ENCODE measurements at places on chromosomes 5 and 9.

GRCh38 chr5:2129568-2130272 lies 247.0 kb upstream of the IRX4 start:
- DNase-seq = no peak

DNA sequence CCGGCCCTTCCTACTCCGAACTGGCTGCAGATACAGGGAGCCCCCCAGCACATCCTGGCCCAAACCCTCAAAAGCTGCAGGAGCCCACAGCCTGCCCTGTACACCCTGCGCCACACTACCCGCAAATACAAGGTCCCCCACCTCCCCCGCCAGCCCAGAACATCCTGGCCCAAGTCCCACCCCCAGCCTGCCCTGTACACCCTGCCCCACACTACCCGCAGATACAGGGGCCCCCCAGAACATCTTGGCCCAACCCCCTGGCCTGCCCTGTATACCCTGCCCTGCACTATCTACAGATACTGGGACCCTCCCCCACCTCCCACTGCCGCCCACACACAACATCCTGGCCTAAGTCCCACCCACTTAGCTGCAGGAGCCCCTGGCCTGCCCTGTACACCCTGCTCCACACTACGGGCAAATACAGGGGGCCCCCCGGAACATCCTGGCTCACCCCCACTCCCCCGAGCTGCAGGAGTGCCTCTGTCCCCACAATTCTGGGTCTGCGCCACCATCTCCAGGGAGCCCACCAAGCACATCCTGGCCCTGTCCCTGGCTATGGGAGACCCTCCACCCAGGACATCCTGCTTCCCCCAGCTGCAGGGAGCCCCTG lies 8.3 kb downstream of the LPCAT1 start:
- peak; percentile 43 for DNase-seq

DNA sequence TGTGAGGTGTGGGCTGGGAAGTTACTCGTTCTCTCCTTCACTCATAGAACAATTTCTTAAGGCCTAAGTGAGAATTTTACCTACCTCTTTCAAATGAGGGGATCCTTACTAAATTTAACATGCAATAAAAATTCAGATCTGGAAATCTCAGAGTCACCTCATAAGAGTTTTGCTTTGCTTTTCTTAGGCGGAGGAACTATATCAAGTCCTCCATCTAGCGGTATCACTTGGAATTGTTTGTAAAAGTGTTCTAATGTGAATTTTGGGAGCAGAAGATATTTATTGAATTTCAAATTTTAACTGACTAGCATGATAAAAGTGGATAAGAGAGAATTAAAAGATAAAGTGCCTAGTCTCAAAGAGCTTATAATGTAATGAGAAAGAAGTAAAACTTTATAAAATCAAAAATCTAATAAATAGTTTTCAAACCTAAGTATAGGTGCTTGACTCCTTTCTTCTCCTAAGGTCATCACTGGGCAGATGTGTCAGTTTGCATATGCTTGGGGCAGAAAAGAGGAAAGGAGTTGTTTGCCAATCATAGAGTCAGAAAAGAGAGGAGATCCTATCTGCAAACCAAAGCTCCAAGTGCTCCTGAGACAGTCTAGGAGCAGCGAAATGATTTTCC lies 145.7 kb upstream of the DAB2 start:
- DNase-seq = peak; percentile 62

GRCh38 chr5:67964619-67965018 lies 250.9 kb upstream of the PIK3R1 start:
- no peak for DNase-seq

DNA sequence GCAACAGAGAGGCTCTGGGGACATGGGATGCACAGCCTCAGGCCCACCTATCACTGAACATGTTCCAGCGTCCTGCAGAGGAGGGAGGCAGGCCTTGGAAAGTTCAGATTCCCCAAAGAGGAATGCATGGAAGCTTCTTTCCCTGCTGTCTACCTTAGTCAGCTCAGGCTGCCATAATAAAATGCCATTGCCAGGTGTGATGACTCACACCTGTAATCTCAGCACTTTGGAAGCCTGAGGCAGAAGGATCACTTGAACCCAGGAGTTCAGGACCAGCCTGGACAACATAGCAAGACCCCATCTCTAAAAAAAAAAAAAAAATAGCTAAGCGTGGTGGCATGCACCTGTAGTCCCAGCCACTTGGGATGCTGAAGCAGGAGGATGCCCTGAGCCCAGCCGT lies 24.5 kb upstream of the TOR1B start:
- no peak for DNase-seq

DNA sequence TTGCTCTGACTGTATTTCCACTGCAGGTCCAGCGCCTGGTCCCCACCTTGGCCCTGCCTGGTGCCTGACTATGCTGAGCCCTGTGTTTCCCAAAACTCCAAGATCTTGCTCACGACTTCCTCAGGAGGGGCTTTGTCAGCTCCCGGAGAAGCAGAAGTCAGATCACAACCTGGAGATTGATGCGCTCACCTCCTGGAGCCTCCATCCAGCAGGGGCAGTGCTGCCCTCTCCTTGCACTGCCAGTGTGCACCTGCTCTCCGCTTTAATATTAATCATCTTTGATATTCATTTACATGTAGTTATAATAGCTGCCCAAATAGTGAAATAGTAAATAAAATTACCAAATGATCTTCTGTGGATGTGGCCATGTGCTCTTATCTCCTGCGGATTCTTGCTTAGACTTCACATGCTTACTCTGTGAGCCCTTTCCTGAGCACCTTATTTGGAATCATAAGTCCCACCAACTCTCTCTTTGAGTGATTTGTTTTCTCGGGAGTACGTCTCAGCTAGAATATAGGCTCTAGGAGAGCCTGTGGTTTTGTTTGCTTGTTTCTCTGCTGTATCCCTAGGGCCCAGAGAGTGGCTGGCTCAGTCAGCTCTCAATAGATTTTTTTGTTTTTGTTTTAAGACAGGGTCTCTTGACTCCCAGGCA lies 17.4 kb downstream of the MAML1 start:
- DNase-seq = peak; percentile 35

DNA sequence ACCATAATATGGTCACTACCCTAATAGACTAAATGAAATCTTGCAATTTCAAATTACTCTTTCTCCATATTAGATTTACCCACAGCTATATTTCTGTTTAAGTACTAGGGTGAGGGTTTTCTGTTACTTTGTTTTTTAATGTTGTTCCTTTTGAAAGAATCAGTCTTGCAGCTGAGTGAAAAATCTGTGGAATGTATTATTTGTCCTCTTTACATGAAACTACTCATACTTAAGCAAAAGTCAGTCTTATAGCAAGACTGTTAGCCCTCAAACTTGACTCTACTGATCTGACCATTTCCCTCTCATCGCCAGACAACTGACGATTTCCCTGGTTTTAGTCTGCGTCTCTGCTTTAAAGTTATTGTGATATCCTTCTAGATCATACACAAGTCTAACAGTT lies 84.0 kb downstream of the PIK3R1 start:
- DNase-seq = no peak

GRCh38 chr5:136195971-136196820 lies 3.2 kb upstream of the SMIM32 start:
- DNase-seq = no peak

- peak; percentile 11 for DNase-seq
Measured at GRCh38 chr9:30039712-30040111, 2344.7 kb upstream of the ACO1 start.

DNA sequence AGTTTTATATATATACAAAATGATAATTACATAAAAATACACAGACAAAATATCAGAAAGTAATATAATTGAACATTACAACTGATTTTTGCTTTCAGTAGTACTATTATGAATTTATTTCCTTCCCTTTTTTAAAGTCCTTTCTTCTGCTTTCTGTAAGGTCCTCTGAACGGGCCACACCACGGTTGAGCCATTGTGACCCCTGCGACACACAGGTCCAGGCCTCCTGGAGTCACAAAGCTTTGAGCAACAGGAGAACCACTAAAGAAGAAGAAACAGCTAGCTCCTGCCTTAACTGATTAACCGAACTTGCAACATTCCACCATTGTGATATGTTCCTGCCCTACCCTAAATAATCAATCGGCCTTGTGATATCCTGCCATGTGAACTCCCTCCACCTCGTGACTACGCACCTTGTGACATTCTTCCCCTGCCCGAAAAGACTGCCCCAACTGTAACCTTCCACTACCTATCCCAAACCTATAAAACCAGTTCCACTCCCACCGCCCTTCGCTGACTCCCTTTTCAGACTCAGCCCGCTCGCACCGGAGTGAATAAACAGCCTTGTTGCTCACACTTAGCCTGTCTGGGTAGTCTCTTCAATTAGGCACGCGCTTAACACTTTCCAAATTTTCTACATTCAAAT lies 375.0 kb upstream of the RFX3 start:
- no peak for DNase-seq

DNA sequence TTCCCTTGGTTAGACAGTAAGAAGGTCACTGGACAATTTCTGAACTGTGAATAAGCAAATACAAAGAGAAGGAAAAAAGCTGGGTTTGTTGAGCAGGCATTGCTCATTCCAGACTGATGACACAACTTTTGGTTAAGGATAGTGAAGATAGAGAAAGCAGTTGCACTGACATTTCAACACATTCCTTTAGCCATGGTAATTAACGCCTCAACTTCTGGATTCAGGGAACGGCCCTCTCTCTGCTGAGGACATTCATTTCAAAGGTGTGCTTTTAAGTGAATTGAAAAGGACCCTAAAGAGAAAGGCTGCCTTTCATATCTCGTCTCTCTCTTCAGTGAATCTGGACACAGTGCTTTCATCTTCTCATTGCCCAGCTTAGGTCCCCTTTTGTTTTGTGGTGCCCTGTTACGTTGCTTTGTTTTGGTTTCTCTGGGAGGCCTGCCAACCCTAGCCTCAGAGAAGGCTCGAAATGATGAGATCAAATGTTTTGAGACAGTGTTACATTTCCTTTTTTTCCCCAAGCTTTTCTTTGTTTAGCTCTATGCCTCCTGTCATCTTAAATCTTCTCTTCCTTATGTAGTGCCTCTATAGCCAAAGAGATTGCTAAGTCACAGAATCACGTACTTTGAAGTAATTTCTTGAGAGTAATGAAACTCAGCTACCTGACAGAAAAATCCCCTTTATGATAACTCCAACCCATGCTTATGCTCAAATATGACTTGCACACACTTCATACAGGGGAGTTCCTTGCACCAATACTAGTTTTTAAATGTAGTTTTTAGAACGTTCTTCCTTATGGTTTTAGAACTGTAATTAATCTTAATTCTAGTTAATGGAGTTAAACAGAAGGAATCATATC lies 94.4 kb upstream of the IFNE start:
- DNase-seq = no peak

GRCh38 chr9:75626860-75627259 lies 263.6 kb upstream of the PCSK5 start:
- DNase-seq = no peak

DNA sequence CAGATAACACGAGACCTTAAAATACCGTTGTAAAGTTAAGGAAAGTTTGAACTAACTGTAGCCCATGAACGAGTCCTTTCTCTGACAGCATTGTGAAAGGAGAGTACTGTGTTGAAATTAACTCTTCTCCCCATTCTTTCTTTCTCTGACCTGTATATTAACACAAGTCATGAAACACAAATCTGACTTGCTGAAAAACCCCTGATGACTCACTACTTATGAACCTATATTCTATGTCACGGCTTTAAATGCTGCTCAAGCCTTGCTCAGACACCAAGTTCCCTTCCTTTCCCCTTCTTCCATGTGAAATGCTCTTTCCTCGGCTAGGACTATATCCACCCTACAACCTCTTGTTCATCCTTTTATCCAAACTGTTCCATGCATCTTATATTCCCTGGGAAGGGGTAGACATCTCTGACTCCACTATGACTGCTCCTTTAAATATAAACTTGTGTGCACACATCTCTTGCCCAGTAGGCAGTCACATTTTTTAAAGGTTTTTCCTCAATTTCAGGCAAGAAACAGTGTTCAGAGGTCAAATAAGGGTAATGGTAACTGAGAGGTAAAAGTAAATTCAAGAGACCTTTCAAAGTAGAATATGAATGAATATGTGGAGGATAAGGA lies 142.9 kb downstream of the NFIB start:
- DNase-seq = no peak

- no peak for DNase-seq
Measured at GRCh38 chr9:86200599-86201162, 58.8 kb downstream of the C9orf153 start.

GRCh38 chr5:139877129-139877597 lies 81.6 kb downstream of the PSD2 start:
- DNase-seq = peak; percentile 36
